Effector memory CD4-positive, alpha-beta T cell (primary cell): ENCODE measurements at places on chromosomes 2 and 18.

GRCh38 chr2:136212426-136213378, 94.8 kb upstream of the CXCR4 start:
- peak; percentile 15 for DNase-seq

DNA sequence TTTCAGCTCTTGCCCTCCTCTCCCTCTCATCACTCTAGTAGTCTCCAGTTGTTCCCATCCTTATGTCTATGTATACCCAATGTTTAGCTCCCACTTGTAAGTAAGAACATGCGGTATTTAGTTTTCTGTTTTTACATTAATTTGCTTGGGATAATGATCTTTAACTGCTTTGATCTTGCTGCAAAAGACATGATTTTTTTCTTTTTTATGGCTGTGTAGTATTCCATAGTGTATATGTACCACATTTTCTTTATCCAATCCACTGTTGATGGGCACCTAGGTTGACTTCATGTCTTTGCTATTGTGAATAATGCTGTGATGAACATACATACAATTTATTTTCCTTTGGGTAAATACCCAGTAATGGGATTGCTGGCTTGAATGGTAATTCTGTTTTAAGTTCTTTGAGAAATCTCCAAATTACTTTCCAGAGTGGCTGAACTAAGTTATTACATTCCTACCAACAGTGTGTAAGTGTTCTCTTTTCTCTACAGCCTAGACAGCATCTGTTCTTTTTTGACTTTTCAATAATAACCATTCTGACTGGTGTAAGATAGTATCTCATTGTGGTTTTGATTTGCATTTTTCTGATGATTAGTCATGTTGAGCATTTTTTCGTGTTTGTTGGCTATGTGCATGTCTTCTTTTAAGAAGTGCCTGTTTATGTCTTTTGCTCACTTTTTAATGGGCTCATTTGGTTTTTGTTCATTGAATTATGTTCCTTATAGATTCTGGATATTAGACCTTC, 179.6 kb upstream of the SLC39A10 start:
- no peak for DNase-seq

- DNase-seq = no peak
Measured at GRCh38 chr2:145184741-145185651, 665.1 kb upstream of the ZEB2 start.

DNA sequence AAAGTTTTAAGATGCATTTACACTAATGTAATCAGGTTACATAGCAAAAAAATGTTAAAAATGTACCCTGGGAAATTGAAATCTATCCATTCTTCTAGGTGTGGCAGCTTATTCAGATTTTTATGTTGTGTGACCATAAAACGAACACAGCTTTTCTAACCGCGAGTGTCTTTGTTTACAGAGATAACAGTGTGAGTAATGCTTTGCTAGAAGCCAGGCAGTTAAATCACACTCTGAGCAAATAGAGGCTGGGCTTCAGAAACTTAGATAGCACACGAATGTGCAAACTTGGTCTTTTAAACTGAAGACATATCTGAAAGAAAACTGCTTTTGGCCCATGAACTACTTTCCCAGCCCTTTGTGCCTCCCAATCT, 116.1 kb downstream of the SPTBN1 start:
- DNase-seq = no peak

DNA sequence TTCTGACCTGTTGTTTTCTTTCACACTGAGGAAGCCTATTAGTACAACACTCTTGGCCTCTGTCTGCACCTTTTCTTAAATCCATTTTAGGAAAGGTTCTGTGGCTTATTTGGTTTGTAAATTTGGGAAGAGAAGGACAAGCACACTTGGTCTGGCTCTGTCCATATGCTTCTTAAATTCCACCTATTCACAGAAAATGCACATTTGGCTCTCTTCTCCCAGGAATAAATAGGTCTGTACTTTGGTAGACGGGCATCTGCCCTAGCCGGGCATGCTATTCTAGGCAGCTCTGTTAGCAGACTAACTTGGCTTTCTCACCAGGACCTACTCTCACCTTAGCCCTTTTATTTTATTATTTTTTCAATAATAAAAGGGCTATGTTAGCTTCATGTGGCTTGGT, 1211.8 kb upstream of the SLC39A10 start:
- DNase-seq = no peak
